ENCODE measurements at places on chromosomes 1 and 21.
A peak's percentile ranks its signal among the peaks of the same experiment; 100 is the strongest.

DNA sequence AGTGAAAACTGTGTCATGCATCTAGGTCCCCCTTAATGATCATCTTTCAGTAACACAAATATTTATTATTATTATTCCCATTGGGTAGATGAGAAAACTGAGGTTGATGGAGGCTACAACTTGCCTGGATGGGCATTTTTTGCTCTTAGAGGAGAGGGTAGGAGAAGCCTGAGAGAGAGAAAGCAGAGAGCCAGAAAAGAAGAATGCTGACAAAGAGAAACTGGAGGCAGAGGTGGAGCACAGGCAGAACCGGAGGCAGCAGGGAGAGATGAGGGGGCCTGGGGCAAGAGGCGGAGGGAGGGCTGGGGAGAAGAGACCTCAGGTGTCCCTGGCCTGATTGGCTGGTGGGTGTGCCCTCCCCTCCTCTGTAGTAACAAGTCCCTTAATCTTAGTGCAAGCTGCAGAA, 4.1 kb downstream of the BLACAT1 start:
- DNase-seq, result no peak

DNA sequence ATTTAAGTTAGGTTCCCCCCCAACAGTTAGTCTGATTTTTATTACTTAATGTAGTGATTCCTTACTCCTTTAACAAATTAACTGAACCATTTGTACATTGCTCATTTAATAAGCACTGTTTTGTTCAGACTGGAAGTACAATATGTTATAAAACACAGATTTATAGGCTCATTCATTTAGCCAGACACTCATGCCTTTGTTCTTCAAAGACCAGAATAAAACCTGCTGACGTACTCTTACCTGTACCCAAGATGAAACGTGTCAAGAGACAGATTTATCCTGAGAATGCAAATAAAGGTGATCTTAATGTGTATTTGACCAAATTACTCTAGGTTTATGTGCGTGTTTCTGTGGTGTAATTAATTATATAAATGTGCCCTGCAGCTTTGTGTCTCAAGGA, 92.8 kb downstream of the INTS7 start:
- DNase-seq, result no peak

DNA sequence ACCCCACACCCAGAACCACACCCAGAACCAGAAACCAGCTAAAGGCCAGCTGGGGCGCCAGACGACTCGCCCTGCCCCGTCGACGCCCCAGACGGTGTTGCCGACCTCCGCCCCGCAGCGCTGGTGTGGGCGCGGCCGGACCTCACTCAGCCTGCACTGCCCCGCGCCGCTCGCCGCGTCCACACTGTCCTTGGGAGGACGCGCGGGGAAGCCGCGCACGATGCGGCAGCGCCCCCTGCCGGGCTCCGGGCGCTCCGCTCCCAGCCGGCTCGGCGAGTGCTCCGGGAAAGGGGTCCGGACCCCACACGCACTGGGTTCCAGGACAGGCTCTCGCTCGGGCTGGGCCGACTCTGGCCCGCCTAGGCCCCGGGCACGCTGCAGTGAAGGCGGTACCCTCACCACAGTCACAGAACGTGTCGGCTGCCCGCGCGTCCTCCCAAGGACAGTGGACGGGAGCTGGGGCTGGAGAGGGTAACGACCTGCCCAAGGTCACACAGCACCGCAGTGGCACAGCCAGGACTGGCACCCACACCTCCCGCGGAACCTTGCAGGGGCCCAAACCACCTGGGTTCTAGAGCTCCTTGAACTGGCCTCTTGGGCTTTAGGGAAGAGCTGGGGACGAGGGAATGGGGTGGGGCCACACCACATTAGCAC, 90.2 kb downstream of the DMRTA2 start:
- DNase-seq, result peak; percentile 19

DNA sequence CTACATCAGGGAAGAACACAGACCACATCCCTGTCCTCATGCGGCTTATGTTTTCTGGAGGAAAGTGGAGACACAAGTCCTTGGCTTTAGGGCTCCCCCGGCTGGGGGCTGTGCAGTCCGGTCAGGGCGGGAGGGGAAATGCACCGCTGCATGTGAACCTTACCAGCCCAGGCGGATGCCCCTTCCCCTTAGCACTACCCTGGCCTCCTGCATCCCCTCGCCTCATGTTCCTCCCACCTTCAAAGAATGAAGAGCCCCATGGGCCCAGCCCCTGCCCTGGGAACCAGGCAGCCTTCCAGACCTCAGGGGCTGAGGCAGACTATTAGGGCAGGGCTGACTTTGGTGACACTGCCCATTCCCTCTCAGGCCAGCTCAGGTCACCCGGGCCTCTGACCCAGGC, 45.5 kb downstream of the TNNT2 start:
- DNase-seq, result no peak

DNA sequence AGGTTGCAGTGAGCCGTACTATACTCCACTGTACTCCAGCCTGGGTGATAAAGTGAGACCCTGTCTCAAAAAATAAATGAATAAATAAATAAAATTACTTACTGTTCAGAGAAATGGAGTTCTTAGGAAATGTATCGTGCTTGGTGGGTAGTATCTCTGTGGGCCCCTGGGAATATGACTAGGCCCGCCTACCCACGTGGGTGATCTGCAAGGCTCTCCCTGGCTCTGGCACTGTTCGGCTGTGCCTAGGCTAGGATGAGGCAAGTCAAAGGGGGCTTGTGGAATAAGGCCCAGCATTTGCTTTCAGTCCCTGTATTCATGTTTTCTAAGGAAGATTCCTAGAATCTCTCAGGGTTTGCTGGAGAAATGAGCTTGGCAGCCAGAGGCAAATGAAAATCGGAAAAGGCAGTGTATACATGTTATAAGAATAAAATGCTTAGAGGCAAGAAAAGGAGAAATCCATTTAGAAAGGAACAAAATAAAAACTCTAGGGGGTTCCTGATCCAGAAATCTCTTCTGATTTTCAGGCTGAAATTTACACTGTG, 4.5 kb upstream of the CSRP1 start:
- no peak for DNase-seq

- DNase-seq, result no peak
Observed at GRCh38 chr21:34916446-34916845, 132.7 kb downstream of the RUNX1 start.

Measured in fibroblast of lung (primary cell).